ENCODE measurements at places on chromosomes 3 and 15. TPM values are rescaled to one million over a fixed set of nuclear protein-coding genes. Genes with fewer than 3 reads are reported as not detected.

The LRRC2 gene
- 0.61 TPM for polyA plus RNA-seq

GRCh38 chr15:90306560-90306959, 41.1 kb downstream of the NGRN start:
- no peak for DNase-seq

The IL16 gene
- polyA plus RNA-seq = 8.2 TPM

The RARB gene
- 1.3 TPM for polyA plus RNA-seq

- no peak for DNase-seq
These were observed 619.0 kb downstream of the MECOM start for GRCh38 chr3:169044331-169045113.

The CCDC39 gene
- 0.09 TPM for polyA plus RNA-seq

The SPSB4 gene
- 0.27 TPM for polyA plus RNA-seq

DNA sequence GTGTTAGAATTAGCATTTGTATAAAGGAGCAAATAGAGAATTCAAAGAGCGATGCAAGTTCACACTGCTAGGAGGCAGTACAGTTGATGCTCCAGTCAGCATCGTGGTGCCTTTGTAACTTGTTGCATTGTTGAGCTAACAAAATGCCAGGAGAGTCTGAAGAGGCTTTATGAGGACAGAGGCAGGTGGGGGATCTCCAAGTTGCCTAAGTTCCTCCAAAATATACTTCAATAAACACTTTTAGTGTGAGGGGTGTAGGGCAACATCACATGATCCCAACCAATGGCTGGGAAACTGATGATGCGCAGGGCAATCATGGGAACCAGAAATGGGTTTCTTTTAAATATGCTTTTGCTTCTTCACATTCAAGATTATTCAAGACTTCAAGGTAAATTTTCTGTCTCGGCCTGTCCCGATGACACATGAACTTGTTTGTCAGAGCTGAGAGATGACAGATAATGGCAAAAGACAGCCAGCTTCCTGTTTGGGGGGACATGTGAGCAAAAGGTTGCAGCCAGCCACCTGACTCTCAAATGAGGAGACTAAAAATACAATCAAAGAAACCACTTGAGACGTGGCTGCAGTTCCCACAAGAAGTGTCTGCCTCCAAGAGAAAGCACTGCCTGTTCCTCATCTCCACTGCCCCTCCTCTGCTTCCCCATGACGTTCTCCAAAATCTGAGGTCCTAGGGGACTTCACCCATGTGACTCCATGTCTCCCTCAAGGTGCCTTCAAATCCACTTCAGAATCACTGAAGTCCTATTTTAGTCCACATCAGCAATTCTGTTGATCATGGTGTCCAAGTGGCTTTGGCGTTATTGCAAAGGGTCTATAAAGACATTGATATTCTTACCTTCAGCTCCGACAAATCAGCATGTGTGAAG, 39.3 kb downstream of the KLHL6 start:
- DNase-seq = peak; percentile 28

The TMEM212 gene
- not detected for polyA plus RNA-seq

The LDHAL6B gene
- not detected for polyA plus RNA-seq

- no peak for DNase-seq
These were observed 64.3 kb downstream of the KLF13 start for GRCh38 chr15:31390777-31391486.

- no peak for DNase-seq
These were observed 51.4 kb downstream of the HES1 start for GRCh38 chr3:194187233-194187944.
